ENCODE measurements at places on chromosomes 2 and 18.

DNA sequence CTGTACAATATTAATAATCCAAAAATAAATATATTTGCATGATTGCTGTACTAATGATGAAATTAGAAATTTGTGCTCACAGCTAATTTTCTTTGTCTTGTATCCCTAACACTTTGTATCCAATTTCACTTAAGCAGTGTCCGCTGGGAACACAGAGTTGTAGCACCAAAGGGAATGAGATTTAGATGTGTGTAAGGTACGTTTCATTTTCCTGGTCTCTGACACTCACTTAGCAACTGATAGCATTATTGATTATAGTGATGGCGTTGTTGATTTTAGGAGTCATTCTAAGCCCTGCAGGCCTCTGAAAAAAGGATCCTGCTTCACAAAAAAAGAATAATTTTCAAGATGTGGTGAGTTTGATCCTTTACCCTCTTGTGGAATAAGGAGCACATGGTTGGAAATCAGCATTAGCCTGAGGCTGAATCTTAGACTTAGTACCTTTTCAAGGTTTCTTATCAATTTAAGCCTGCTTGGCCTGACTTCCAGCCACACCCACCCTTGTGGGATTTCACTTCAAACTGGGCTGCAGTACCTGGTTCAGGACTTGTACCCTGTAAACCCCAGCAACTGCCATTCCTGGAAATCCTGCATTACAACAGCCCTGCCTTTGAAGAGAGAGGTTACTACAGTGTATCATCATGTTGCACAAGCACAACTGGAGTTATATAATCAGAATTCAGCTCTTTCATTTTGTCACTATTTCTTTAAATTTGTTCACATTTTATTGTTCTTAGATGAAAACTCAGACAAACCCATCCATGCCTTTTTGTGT is 116.2 kb downstream of the RND3 start:
- DNase-seq, result no peak

DNA sequence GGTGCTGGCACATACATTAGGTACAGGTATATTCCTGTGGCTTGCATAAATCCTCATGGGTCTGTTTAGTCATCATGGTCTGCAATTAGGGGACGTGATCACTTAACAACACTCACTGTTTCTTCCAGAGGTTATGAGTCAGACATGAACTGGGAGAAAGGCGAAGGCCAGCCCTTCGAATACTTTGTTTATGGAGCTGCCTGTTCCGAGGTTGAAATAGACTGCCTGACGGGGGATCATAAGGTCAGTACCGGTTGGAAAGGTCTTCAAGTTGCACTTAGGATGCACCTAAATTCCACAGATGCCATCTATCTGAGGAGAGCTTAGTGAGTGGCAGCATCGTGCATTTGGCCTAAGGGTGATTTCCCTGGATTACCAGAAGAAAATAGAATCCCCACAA is 76.9 kb downstream of the AOX1 start:
- no peak for DNase-seq

DNA sequence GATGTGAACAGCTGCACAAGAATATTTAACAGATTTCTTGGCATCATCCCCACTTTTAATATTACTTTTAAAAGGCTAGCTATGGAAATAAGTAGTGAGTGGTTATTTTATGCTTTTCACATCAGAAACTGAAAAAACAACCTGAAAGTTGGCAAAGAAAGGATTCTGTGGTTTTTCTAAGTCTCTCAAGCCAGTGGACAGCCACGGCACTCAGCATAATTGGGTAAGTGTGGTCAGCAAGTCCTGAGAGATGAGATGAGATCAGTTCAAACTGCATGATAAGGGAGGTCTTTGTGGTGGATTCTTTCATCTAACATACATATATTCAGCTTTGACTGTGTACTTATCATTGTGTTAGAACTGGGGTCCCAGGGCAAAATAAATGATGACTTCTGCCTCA is 105.2 kb downstream of the LYPD6B start:
- DNase-seq, result no peak

DNA sequence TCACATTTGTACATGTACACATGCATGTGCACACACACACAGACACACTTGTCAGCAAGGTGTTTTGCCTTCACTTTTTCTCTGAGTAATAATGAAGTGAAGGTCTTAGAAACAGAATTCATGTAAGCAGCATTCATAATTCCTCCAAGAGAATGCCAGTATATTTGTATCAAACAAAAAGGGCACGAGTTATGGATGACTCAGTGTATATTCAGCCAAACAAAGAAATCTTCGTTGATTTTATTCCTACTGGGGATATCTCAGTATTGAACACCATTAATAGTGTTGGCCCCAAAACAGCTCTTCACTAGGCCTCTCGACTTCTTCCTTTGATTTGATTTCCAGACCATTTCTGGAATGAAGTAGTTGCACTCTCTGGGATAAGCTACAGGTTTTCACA is 125.3 kb downstream of the PIK3C3 start:
- DNase-seq, result no peak

DNA sequence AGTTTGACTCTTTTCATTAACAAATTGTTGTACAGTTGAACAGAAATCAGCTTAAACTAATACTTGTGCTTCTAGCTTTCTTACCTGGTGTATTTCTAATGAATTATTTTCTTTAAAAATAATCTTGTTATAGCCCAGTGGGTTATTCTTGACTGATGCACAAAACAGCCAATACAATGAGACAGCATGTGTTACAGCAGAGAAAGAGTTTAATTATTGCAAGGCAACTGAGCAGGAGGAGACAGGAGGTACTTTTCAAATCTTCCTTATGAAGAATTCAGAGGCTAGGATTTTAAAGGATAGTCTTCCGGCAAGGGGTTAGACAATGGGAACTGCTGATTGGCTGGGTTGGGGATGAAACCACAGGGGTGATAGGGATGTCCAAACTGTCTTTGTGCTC is 64.5 kb upstream of the TPO start:
- DNase-seq, result no peak

- DNase-seq, result peak; percentile 44
These were observed 12.2 kb upstream of the ARL5A start for GRCh38 chr2:151840216-151841046.

GRCh38 chr2:198749364-198749763 is 708.4 kb downstream of the SATB2 start:
- DNase-seq, result no peak

DNA sequence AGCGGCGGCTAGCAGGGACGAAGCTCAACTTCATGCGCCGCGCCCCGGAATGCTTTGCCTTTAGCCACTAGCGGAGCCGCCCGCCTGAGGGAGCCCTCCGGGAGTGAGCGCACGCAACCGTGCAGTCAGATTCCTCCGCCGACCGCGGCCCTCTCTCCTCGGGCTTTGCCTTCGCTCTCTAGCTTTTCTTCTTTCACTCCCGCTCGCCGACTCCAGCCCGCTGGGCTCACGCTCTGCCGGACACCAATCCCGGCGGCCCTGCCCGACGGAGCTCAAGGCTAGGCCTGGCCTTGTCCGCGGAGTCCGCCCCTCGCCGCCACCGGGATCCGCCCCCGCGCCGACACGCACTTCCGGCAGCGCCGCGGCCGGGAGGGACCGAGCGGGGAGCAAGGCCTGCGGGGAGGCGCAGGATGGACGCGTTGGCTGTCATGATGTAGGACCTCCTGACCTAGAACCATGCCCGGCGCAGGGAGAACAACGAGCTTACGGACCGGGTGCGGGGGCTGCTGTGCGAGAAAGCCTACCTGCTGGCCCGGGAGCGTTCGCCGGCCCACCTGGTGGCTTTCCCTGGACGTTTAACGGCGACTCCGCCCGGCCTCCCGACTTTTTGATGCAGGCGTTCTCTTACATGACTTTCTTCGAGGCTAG is 40.8 kb upstream of the AKAIN1 start:
- DNase-seq, result peak; percentile 97

DNA sequence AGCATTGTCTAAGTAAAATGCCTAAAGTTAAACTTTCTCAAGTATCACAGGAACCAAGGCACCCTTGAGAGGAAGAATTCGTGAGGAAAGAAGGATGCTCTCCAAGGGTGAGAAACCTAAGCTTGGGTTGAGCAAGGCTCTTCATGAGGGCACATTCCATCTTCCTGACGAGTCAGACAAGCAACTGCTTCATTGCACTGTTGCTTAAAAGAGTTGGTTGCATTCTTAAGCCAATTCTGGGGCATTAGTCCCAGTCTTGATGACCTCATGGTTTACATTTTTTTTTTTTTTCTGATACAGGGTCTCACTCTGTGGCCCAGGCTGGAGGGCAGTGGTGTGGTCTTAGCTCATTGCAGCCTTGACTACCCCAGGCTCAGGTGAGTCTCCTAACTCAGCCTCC is 237.5 kb downstream of the ACTR3 start:
- no peak for DNase-seq

GRCh38 chr2:75646090-75646582 is 447 bp upstream of the MRPL19 start:
- no peak for DNase-seq

- no peak for DNase-seq
These were observed 226.4 kb upstream of the ID2 start for GRCh38 chr2:8455236-8456150.

- no peak for DNase-seq
These were observed 248.4 kb downstream of the ETAA1 start for GRCh38 chr2:67645280-67646138.

GRCh38 chr2:18180031-18180610 is 301.7 kb downstream of the KCNS3 start:
- no peak for DNase-seq

DNA sequence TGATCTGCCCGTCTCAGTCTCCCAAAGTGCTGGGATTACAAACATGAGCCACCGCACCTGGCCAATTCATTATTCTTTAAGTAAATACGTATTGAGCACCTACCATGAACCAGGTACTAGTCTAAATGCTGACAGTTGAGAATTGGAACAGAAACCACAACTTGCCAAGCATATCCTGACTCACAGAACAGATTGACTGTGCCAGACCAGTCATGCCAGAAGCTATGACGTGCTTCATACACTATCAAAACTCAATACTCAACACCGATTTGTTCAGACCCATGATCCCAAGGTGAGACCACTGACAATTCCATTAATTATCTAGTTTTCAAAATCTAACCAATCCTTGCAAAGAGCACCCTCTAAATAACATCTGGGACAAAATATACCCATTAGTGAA is 148.6 kb downstream of the B3GNT2 start:
- no peak for DNase-seq

DNA sequence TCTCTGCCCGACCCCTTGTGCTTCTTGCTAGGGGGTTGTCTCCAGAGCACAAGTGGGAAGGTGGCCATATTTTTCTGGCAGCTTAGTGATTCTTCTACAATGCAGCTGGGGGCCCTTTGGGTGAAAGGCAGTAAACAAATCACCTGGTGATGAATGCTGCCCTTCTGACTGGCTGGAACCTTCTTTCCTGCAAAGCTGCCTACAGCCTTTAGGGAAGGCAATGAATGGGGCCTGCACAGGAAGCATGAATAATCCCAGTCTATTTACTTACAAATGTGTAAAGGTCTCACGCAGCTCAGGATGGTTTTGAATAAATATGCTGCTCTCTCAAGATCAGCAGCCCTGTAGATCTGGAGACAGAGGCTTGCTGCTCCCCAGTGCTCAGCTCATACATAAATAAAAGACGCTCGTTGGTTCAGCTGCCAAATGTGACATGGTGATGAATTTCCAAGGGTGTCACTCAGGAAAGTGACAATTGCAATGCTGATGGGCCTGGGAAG is 289.2 kb downstream of the TDRD15 start:
- no peak for DNase-seq

DNA sequence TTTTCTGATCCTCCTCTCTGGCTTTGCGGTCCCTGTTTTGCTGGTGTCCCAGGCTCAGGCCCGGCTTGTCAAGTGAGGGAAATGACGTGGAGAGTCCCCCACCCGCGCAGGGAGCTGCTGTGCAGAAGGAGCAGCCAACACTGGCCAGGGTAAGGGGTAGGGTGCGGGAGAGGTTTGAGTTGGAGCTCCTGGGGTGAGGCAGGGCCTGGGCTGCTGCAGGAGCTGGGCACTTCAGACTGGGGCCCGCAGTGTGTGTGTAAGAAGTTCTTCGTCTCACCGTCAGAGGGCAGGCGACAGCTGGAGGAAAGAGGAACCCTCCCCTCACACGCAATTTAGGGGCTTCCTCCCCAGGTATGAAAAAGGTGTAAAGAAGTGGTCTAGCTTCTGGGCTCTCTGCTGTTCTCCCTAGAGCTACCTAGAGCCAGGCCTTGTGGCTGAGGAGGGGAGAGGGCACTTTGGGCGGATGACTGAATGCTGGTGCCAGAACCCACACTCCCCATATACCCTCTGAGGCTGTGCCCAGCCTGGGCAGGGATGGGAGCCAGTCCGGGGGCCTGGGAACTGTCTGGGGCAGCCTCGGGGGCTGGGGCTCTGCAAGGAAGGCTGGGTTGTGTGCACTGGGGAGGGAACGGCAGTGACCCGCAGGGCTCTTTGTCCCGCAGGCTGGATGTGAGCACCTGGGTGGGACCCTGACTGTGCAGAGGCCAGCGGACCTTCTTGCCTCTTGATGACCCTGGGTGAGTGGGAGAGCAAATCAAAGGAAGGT is 11.8 kb downstream of the CELF4 start:
- no peak for DNase-seq

DNA sequence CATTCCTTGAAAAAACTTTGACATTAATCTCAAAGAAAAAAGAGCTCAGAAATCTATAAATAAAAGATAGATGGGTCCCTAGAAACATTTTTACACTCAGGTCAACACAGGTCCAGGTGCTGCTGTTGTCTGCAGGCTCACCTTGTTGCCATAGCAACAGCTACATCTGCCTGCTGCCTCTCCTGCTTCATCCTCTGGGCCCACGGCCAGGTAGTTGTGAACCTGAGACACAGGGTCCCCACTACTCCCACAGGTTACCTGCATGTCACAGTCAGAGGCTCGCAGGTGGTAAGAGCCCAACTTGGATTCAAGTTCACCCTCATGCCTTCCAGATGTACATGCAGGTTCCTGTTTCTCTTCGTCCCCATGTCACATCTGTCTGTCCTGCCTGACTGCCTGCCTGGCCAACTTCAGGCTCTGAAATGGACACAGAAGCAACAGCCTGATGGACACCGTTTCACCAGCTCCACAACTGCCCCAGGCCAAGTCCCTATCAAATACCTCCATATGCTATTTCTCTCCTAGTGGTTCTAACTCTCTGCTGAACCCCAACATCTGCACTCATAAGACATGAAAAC is 88.3 kb upstream of the SALL3 start:
- peak; percentile 79 for DNase-seq

GRCh38 chr2:216478791-216479190 is 19.9 kb upstream of the RPL37A start:
- no peak for DNase-seq

GRCh38 chr2:174495365-174496012 is 8.7 kb upstream of the GPR155 start:
- DNase-seq, result peak; percentile 10

- DNase-seq, result no peak
These were observed 63.9 kb downstream of the ICOS start for GRCh38 chr2:204000446-204000845.
